ENCODE measurements at places on chromosomes 4 and X.

DNA sequence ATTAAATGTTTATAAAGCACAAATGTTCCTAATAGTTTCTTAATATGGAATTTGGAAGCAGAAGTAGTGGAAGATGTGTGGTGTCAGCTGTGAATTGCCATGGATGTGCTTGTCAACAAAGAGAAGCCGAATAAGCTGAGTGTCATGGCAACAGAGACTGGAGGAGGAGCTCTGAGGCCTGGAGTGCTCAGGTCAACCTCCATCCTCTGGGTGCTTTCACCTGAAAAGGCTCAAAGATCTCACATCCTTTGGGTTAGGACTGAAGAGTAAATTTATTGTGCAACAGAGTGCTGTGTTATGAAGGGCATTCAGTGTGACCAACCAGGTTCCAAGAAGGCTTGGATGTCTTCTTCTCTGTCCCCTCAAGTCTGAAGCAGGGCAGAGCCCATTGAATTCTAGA lies 18.7 kb downstream of the SGMS2 start:
- DNase-seq = no peak

- peak; percentile 81 for DNase-seq
These were observed at the start of gene LDOC1 for GRCh38 chrX:141176586-141177451. TSS of gene LDOC1 (minus strand) at chrX:141177129. CDS start at chrX:141177021, 108 bp downstream.

DNA sequence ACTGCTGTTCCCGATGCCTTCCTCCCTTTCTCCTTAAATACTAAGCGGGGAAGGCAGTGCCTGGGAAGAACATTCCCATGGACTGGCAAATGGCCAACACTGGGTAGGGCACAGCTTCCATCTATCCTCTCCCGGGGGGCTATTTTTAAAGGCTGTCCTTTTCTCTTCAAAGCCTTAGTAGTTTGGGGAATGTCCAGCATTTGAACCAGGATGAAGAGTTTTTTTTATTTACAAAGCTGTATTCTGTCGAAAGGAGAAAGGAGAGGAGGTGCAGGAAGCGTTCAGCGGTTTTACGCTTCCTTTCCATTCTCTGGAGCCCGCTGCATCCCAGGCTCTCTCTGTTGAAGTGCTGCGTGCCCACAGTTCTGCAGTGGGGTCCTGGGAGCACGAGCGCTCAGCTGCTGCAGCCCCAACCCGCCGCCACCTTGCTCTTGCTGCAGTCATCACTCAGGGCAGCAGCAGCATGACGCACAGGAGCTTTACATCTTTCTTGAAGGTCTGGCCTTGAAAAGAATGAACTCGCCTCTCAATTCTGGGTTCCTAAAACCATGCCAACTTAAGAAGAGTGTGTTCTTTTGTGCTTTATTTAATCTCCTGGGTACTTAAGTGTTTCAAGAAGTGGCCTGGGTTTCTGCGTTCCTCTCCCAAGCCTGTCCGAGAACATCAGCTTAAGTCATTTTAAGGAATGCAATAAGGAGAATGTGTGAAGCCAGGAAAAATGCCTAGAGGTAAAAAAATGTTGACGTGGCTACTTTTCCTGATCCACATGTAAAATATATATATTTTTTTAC lies 427.2 kb downstream of the MAPK10 start:
- DNase-seq = no peak

DNA sequence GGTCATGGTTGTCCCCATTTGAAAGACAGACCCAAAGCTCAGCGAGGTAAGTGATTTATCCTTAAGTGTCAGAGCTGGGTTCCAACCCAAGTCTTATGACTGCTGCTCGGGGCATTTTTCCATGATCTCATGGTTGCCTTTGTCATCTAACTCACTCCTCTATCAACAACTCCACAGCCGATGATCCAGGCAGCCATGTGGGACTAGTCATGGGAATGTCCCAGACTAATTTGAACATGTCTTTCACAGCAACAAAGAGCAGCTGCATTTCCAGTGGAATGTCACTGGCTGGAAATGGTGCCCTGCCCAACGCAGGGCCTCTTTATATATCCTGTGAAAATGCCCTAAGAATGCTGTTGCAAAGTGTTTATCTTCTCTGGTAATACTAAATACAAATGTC lies 284.8 kb upstream of the PPARGC1A start:
- no peak for DNase-seq

DNA sequence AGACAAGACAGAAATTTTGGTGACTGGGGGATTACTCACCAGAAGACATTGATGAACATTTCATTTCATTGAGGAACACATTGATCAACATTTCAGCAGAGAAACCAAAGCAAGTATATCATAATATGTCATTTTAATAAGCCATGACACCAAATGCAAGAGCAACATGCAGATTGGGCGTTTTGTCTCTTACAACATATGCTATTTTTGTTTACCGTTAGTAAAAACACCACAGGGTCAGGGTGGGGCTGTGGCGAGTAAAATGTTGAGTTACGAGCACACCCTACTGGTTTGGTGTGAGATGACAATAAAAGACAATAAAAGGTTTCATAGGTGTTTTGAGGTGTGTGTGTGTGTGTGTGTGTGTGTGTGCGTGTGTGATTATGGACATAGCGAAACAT lies 294.5 kb downstream of the PDGFC start:
- no peak for DNase-seq

- no peak for DNase-seq
These were observed 674.6 kb upstream of the SLIT2 start for GRCh38 chr4:19577097-19577496.

DNA sequence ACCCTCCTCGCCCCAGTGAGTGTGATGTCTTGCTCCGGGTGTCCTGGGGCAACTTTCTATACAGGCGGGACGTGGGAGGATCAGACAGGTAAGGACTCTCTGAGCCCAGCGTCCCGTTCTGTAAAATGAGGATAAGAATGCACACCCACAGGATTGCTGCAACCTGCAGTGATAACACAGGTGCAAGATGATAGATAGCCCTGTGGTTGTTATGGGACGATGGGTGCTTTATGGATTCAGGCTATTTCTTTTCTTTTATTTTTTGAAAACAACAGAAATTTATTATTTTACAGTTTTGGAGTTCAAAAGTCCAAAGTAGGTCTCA lies 28.6 kb downstream of the BEX3 start:
- DNase-seq = no peak

DNA sequence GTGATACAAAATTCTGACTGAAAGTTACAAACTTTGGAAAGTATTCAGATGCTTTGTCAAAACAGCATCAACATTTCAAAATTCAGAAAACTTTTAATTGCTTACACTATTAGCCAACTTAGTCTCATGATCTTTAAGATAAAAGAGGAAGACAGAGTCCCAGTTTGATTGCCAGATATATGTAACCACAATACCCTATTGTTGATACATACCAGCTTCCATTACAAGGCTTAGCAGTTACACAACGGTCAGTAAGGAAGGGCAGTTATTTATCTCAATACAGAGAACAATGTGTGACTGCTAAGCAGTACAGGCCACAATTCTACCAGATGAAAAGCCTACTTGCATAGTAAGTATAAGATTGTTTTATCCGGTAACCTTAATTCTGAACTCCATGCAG lies 138.4 kb downstream of the SPANXN3 start:
- DNase-seq = no peak

- no peak for DNase-seq
These were observed 81.7 kb downstream of the FREM3 start for GRCh38 chr4:143618811-143619210.

- DNase-seq = no peak
These were observed 32.4 kb downstream of the CASP3 start for GRCh38 chr4:184616633-184617551.

- no peak for DNase-seq
These were observed 37.2 kb downstream of the FRMD7 start for GRCh38 chrX:132090403-132091159.

DNA sequence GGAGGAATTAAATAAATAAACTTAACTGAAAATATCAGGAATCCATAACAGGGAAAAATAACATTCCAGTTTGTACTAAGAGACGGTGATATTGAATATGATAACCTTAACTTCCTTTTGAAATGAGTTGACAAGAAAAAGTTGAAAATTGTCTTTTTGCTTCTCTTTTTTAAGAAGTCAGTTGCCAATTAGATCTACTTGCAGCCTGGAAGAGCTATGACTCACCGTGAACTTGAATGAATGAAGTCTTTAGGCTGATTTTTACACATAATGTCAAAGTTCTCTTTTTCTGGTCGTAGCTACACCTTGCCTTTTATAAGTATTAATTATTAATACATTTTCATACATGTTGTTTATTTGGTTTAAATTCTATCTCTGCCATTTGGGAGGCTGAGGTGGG lies 94.4 kb upstream of the HPGD start:
- no peak for DNase-seq

GRCh38 chr4:84028340-84028739 lies 470.8 kb downstream of the NKX6-1 start:
- DNase-seq = no peak

DNA sequence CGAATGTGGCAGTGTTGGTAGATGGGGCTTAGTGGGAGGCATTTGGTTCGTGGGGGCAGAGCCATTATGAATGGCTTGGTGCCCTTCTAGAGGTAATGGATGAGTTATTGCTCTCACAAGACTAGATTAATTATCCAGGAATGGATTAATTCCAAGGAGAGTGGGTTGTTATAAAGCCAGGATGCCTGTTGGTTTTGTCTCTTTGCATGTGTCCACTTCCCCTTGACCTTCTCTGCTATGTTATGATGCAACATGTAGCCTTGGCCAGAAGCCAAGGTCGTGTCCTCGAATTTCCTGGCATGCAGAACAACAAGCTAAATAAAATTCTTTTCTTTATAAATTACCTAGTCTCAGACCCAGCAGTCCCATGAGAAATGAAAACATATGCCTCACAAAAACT lies 111.2 kb upstream of the PLS3 start:
- no peak for DNase-seq

Data from occipital lobe (tissue), 3 donors.